ENCODE measurements at places on chromosomes 11 and 22.

GRCh38 chr22:31891366-31892079 is 52.8 kb upstream of the YWHAH start:
- DNase-seq, result no peak

- DNase-seq, result no peak
Observed at GRCh38 chr11:132920451-132921096, 611.7 kb downstream of the OPCML start.

DNA sequence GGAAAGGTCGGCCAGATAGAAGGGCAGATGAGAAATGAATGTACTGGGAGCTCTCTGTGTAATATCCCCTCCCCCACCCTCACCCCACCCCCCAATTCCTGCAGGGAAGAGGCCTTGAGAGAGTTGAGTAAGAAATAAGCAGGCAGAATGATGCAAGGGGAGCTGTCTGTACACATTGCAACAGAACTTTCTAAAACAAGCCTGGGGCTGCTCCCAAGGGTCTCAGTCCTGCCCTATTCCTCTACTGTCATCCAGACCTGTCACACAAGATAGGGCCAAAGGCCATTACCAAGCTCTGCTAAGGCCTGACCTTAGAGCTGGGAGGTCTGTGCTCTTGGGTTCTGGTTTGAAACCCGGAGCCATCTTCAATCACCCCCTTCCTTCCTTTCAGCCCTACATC is 5.7 kb upstream of the DGAT2 start:
- DNase-seq, result no peak

DNA sequence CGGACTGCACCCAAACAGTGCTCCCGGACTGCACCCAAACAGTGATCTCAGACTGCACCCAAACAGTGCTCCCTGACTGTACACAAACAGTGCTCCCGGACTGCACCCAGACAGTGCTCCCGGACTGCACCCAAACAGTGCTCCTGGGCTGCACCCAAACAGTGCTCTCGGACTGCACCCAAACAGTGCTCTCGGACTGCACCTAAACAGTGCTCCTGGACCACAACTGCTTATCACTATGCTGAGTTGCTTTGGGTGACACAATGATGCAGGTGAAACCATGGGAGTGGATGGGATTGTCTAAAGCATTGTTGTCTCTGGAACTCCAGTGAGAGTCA is 90.4 kb downstream of the FBXO7 start:
- no peak for DNase-seq

DNA sequence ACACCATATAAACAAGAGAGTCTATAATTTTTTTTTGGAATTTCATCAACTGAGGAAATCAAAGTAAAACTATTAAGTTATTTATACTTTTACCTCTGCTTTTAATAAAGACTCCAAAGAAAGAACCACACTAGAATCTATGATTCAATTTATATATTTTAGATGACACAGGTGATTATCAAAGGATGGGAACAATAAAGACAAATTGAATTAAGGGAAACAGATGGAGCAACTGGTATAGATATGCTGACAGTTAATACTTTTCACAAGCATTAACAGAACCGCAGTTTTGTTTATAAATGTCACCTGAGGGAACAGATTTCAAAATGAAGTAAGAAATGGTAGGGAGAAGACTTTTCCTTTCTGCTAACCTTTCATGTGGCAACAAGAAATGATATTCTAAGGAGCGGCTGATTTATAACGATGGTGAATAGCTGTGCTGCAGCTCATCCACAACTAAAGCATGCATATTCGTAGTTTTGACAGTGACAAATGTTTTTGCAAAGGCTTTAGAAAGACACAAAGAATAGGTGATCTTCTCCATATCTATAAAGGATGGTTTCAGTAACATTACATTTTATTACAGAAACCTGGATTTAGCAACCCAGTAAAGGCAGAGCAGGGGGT is 1502.9 kb upstream of the RAG2 start:
- DNase-seq, result no peak

- no peak for DNase-seq
Observed at GRCh38 chr11:115500547-115501501, 3.4 kb downstream of the CADM1 start.

DNA sequence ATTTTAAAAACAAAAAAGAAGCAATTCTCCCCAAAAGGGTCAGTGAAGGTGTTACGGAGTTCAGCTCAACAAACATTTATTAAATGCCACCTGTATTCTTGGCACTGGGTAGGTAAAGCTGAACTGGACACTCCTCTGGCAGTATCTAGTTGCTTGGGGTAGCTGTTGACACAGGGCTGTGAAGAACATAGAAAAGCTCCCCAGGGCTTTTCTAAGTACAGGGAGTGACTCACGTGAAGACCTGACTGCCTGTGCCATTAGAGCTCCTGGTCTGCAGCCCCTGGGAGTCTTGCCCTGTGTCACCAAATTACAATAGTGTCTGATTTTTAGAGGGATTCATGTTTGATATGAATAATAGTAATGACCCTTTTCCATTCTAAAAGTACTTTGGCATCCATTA is 43.6 kb downstream of the COA4 start:
- no peak for DNase-seq

GRCh38 chr22:32852395-32853251 is 51.1 kb downstream of the TIMP3 start:
- no peak for DNase-seq

GRCh38 chr11:1744137-1744886 is 6.1 kb downstream of the IFITM10 start:
- no peak for DNase-seq

DNA sequence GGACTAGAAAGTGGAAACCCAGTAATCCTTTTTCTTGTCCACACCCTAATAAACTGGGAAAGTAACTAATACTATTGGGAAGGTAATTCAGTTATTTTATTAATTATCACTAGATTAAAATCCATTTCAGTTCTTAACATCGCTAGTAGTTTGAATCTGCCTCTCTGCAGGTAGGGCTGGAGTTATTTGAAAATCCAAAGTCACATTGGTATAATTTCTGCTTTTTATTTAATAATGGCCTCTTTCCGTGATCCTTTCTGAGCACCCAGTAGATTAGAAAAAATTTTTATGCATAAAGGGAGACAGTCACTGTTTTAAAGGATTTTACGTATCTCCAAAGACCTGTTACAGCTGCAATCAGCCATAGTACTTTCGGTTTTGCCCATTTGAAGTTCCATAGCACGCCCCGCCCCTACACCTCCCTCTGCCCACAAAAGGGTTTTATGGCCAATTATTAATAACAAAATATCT is 605 bp upstream of the COPB1 start:
- peak; percentile 11 for DNase-seq

- DNase-seq, result no peak
Observed at GRCh38 chr11:10397226-10397987, 57.7 kb upstream of the AMPD3 start.

GRCh38 chr22:26663374-26663923 is 6.1 kb downstream of the MIAT start:
- DNase-seq, result no peak

- DNase-seq, result no peak
Observed at GRCh38 chr22:49308300-49308699, 519.4 kb downstream of the BRD1 start.

Data from stimulated activated CD4-positive, alpha-beta T cell treated with anti-CD3 and anti-CD28 coated beads, TNF-alpha, amount 100 ng/mL, for 24 hours (primary cell).